NCI-H2081 (cell line): ENCODE measurements at places on chromosomes 1 and 21.
A peak's percentile ranks its signal among the peaks of the same experiment; 100 is the strongest.

GRCh38 chr1:180672505-180672904 is 40.7 kb downstream of the XPR1 start:
- DNase-seq: no peak

- DNase-seq: no peak
Observed at GRCh38 chr1:64192290-64192689, 11.1 kb upstream of the UBE2U start.

DNA sequence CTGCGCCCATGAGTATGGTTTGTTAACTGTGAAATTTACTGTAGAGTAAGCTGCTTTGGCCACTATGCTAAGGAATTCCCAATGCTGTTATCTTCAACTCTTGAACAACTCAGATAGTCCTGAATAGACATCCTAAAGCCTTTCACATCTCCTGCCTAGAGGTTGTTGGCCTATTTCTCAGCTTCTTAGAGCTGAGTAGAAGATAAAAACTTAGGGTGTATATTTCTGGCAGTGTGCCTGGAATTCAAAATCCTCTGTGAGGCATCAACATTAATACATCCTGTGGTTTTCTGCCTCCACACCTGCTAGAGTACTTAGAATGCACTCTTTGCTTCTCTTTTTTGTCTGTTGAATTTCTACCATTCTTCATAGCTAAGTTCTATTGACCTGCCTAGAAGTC is 45.8 kb upstream of the RC3H1 start:
- no peak for DNase-seq

GRCh38 chr1:64246294-64246917 is 43.0 kb downstream of the UBE2U start:
- peak; percentile 53 for DNase-seq

DNA sequence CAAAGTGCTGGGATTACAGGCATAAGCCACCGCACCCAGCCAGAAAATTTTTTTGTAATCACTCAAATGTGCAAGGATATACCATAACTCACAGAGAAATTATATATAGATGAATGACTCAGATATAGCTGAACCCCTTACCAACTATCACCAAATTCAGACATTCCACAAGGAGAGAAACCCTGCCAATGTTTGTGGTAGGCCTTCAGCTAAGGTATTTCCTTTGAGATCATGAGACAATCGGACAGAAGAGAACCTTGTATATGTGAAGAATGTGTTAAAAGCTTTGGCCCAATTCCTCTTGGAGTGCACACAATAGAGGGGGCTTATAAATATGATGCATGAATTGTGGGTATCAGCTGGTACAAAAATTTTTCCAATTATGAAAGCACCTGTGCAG is 50.7 kb downstream of the ZNF684 start:
- DNase-seq: no peak

- DNase-seq: no peak
Observed at GRCh38 chr1:226666164-226666506, 72.9 kb downstream of the ITPKB start.

DNA sequence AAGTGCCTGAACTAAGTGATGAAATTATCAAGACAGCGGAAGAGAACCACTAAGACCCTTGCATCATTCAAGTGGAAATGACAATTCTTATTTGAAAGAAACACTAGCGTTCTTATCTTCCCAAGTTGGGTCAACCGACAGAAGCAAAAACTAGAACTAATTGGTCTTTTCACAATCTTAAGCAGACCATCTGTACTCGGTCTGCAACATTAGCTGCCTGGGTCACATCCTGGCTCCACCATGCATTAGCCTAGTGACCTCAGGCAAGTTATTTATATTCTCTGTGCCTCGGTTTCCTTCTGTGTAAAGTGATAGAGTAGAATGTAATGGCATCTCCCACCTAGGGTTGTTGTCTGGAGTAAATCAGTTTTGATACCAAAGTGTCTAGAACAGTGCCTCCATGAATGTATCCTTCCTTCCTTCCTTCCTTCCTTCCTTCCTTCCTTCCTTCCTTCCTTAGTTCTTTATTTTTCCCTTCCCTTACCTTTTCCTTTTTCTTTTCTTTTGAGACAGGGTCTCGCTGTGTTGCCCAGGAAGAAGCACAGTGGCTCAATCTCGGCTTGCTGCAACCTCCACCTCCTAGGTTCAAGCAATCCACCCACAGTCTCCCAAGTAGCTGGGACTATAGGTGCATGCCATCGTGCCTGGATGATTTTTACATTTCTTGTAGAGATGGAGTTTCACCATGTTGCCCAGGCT is 6.0 kb downstream of the COLGALT2 start:
- DNase-seq: no peak
